ENCODE measurements at places on chromosomes 6 and 20.
A peak's percentile ranks its signal among the peaks of the same experiment; 100 is the strongest.

DNA sequence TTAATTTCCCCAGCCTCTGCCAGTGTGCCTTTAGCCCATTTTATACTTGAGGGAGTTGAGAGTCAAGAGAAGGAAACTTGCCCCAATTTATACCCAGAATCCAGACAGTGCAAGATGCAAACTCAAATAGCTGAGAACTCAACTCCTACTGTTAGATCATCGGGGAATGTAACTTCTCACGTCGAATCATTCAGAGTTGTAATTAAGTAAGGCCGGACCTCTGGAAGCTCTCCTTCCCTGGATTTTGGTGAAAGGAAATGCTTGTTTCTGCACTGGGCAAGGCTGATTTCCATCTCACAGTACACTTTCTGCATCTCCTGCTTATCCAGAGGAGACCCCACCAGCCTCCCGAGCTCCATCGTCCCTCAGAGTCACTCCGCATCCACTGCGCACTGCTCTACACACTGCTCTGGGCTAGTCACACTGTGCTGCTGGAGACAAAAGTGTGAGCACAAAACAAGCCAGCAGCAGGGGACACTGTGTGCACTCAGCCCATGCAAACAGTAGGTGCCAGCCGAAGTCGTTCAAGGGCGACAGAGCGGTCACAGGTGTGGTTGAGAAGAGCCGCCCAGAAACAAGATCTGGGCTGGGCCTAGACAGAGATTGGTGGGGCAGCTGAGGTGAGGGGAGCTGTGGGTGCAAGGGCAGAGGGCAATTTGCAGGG, 150.4 kb upstream of the QKI start:
- no peak for DNase-seq

DNA sequence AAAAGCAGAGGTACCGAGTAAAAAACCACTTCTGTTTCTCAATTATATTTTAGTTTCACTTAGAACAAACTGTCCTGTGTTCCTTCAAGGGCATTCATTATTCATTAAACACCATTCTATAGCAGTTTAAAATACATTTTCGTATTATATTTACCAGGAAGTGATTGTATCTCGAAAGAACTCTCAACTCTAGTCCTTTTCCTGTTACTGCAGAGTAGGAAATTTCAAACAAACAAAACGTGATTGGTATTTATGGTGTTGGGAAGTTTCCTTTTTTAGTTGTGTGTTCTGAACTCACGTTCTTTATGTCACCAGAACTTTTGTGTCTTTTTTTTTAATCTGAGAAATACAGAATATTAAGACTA, 139.5 kb upstream of the BTBD3 start:
- no peak for DNase-seq

DNA sequence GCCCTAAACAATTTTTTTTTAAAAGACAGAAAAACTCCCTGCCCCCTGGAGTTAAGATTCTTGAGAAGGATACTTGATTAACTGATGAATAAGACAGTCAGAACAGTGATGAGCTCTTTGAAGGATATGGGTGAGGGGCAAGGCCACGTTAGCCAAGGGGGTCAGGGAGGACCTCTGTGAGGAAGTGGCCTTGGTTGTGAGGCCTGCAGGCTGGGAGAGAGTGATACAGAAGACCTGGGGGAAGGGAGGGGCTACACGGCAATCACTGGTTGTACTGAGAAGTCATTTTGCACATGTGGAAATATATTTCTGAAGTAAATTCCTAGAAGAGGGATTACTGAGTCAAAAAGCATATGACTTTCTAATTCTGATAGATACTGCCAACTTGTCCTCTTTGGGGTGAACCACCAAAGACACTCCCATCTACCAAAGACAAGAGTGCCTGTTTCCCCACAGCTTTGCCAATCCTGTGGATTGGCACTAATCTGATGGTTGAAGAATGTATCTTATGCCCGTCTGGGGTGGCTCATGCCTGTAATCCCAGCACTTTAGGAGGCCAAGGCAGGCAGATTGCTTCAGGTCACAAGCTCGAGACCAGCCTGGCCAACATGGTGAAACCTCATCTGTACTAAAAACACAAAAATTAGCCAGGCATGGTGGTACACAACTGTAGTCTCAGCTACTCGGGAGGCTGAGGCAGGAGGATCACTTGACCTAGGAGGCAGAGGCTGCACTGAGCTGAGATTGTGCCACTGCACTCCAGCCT, 22.3 kb upstream of the BCAS4 start:
- no peak for DNase-seq

- peak; percentile 29 for DNase-seq
Measured at GRCh38 chr6:159693894-159694545, 979 bp upstream of the SOD2 start.

GRCh38 chr6:17042422-17043147, 59.3 kb upstream of the STMND1 start:
- no peak for DNase-seq

GRCh38 chr6:126015863-126016262, 29.5 kb downstream of the TRMT11 start:
- DNase-seq = no peak

- no peak for DNase-seq
Measured at GRCh38 chr6:19551611-19552010, 285.6 kb upstream of the ID4 start.

DNA sequence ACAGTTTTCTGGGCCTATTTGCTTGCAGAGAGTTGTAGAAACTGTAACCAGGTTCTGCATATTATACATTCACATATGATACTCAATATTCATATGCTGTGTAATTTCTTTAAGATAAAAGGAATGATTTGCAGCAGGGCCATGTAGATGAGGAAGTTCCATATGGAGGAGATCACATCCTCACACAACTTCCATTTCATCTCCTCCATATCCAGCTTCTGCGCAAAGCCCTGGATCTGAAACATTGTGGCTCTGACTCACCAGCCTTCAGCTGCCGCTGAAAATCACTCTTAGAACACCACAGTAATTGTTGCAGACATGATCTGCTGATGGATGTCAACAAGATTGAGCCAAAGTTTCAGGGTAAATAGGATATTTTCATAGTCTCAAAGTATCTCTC, 57.7 kb downstream of the PXDC1 start:
- no peak for DNase-seq

DNA sequence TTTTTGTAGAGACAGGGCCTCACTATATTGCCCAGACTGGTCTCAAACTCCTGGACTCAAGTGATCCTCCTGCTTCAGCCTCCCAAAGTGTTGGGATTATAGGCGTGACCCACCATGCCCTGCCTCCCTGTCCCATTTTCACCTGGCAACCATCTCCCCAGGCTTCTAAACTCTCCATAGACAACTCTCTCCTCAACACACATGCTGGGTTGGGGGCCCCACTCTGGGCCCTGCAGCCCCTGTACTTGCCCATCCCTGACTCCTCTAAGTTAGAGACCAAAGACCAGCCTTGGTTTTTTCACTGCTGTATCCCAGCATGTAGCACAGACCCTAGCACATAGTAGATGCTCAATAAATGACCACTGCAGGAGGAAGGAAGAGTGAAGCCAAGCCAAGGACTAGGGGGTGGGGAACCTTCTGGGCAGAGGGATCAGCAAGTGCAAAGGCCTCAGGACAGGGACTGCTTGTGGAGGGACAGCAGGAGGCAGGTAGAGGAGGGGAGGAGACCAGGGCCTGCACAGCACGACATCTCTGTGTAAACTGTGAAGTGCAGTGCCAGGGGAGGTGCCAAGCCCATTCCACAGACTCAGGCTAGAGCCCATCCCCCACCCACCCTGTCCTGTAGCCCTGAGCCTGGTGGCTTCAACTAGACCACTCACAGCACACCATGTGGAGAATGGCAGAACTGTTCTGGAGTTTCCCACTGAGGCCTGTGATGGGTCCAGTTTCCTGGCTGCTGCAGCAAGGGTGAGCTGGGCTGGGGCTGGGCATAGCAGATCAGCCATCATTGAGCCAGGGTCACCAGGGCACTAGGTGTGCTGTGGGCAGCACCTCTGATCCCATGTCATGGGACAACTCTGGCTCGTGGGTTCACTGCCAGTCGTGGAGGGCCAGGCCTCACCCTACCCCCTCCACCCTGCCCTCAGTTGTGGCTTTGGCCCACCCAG, 3.4 kb upstream of the SRC start:
- no peak for DNase-seq

DNA sequence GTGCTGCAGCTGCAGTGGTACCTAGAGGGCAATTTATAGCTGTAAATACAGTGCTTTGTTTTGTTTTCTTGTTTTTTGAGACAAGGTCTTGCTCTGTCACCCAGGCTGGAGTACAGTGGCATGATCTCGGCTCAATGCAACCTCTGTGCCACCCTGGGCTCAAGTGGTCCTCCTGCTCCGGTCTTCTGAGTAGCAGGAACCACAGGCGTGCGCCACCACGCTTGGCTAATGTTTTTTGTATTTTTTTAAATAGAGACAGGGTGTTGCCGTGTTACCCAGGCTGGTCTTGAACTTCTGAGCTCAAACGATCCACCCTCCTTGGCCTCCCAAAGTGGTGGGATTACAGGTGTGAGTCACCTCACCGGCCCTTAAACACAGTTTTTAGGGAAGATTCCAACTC, 26.8 kb downstream of the CHRNA4 start:
- no peak for DNase-seq

GRCh38 chr6:79943133-79943532, 4.2 kb downstream of the ELOVL4 start:
- DNase-seq = no peak

- DNase-seq = no peak
Measured at GRCh38 chr6:138440758-138441357, 36.8 kb downstream of the HEBP2 start.

GRCh38 chr20:49562311-49563014, 5.5 kb downstream of the PTGIS start:
- DNase-seq = no peak
